ENCODE measurements at places on chromosomes 1 and 21.

DNA sequence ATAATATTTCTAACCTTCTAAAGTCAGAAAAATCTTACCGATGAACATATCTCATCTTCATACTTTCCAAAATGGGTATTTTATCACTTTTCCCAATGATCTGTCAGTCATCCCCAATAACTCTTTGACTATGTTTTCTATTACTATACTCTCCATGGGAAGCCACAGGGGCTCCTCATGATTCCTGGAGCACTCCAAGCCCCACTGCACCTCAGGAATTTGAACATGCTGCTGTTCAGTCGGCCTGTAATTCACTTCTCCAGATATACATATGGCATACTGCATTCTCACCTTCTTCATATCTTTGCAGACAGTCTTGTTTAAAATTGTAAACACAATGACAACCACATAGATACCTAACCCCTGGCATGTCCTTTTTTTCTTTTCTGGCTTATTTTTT lies 333.0 kb downstream of the BRINP3 start:
- no peak for DNase-seq

DNA sequence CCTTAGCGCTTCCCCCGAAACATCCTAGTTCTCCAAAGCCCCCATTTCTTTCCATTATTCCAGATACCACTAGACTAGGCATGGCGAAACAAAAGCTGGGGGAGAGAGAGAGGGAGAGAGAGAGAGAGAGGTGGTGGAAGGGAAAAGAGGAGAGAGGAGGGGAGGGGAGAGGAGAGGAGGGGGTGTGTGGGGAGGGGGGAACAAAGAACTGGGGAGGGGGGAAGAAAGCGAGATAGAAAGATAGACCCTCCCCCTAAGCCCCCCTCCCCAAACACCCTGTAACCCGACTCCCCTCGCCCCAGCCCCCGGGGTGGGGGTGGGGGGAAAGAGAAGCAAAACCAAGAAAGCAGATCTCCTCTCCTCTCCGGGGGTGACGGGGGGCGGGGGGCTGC lies 352 bp downstream of the MEX3A start:
- DNase-seq = no peak

GRCh38 chr1:65321879-65322278 lies 12.5 kb downstream of the DNAJC6 start:
- DNase-seq = no peak

GRCh38 chr1:197467881-197468280 lies 199.8 kb downstream of the CRB1 start:
- no peak for DNase-seq

GRCh38 chr1:85579622-85580021 lies 939 bp upstream of the CCN1 start:
- DNase-seq = no peak

DNA sequence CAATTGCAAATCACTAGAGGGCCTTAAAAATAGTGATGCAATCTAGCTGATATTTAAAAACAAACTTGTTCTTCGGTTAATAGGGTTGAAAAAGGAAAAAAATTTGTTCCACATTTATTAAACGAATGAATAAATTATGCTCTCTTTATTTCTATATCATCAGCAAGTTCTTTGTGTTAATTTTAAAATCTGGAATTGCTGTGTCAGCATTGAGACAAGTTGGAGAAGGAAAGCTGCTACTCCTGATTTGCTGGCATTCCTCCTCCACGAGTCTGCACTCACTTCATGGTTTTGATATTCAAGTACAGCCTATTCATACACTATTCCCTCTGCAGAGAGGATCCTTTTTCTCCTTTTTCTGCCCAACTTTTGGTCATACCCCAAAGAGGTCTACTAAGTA lies 117.6 kb downstream of the MRPL39 start:
- DNase-seq = no peak

DNA sequence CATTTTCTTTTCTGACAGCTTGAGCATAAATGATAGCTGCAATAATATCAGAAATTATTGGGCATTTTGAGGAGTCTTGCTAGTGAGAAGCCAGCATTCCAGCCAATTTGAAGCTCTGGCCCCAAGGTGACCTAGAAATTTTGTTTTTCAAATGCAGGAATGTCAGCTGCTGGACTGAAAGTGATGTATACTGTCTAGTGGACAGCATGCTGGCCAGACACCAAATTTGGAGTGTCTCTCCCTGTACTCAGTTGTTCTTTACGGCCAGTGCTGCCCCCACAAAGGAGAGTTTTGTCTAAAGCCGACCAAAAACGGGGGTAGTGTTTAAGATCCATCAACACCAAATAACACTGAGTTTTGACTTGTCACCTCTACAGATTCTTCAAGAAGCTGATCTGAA lies 5.2 kb downstream of the RGS7 start:
- no peak for DNase-seq

DNA sequence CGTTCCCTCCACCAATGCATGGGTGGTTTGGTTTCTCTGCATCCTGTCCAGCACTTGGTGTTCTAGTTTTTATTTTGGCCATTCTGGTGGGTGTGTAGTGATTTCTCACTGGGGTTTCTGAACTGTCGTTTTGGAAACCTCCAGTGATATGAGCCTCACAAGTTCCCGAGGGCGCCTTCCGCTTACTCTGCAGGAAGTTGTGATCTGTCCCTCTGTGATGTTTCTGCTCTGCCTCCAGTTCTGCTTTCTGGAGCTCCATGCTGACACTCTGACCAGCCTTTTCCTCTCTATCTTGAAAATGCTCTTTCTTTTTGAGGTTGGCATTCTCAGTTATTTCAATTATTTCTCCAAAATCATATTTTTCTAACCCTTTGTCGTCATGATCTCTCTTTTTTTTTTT lies 111.6 kb downstream of the PLD5 start:
- no peak for DNase-seq

- no peak for DNase-seq
These were observed 51.4 kb upstream of the S1PR1 start for GRCh38 chr1:101185421-101185820.

GRCh38 chr1:119911775-119912174 lies 15.5 kb upstream of the ADAM30 start:
- no peak for DNase-seq

DNA sequence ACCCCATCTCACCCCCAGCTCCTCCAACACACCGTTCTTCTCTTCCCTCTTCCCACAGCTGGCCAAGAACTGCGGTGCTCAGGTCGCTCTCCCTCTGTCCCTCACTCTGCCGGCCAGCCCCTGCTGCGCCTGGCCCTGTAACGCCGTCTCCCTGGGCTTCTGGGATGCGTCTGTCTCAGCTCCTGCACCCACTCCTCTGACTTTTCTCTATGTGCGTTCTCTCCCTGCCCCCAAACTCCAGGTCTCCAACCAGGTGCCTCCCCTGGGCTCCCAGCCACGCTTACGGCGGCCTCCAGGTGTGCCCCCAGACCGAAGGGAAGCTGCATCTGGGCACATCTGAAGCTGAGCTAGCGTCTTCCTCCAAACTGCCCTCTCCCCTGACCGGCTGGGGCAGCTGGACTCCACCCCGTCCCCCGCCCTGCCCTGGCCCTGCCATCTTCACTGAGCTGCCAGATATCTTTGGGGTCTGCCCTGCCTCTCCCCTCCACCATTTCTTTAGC lies 2.6 kb downstream of the KRTAP10-12 start:
- no peak for DNase-seq

GRCh38 chr1:29984862-29985605 lies 738.4 kb downstream of the MATN1 start:
- DNase-seq = no peak

- no peak for DNase-seq
These were observed 503.8 kb upstream of the PLXNA2 start for GRCh38 chr1:208747979-208748378.

GRCh38 chr1:209648931-209649776 lies 3.1 kb downstream of the LAMB3 start:
- peak; percentile 90 for DNase-seq

DNA sequence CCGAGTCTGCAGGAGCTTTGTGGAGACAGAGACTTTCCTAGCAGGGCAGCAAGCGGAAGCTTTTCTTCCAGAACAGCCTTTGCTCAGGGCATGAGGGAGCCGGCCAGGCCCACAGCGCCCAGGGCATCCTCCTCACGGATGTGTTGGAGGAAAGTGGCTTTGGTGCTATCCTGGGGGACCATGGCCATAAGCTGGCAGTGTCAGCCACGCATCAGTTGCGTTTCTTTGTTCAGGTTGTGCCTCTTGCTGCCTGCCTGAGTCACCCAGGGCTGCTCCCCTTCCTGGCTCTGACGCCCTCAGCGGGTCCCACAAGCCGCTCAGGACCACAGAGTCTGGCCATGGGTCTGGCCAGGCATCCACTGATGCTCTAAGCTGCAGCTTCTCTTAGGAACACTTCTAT lies 39.6 kb upstream of the PRSS38 start:
- DNase-seq = no peak

- DNase-seq = peak; percentile 82
These were observed 495 bp upstream of the NTRK1 start for GRCh38 chr1:156860113-156860627.

GRCh38 chr1:198391393-198392020 lies 149.0 kb downstream of the ATP6V1G3 start:
- DNase-seq = no peak

DNA sequence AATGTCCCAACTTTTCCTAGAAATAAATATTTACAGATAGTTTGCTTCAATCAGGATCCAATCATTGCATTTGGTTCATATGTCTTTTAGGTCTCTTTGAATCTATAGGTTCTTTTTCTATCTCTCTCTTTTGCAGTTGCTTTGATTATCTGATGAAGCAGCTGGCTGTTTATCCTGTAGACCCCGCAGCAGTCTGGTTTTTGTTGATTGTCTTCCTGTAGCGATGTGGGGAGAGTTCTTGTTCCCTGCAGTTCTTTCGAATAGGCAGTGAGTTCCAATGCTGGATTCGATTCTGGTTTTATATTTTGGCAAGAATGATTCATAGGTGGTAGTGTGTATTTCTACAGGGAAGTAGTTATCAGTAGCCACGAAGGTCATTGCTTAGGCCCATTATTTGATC lies 7.4 kb upstream of the MIXL1 start:
- DNase-seq = peak; percentile 40

- DNase-seq = no peak
These were observed 54.3 kb downstream of the ZNF697 start for GRCh38 chr1:119593805-119594204.

DNA sequence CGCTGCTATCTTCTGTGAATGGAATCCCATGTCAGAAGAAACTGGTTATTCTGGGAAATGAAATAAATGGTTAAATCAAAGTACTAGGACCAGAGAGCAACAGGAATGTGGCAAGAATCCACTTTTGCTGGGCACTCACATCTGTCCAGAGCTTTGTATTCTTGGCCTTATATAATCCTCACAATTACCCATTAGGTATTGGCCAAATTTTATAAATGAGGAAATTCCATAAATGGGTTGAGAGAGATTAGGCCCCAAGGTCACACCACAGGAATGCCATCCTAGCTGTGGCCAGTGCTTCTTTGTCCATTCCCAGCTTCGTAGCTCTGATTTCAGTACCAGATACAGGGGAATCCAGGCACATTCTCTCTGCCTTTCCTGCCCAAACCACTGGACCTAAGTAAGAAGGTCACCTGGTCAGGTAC lies 76.1 kb upstream of the HOOK1 start:
- DNase-seq = no peak

- DNase-seq = peak; percentile 9
These were observed 107.8 kb downstream of the EIF4G3 start for GRCh38 chr1:21068937-21069336.

GRCh38 chr1:246450611-246451251 lies 56.3 kb downstream of the SMYD3 start:
- peak; percentile 64 for DNase-seq

DNA sequence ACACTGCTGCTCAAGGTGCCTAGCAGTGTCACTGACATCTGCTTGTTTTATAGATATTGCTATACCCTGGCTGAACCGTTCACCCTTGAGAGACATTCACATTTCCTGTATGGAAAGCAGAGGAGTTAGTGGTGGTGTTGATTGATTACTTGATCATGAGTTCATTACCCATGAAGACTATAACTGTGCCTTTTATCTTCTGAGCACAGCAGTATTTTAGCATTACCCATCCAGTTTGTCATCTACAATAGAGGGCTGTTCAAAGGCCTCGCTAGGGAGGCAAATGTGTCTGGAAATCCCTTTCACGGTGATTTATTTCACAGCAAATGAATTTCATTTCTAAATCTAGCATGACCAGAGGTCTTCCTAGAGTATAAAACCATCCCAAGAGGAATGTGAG lies 160.0 kb downstream of the DNM3 start:
- DNase-seq = no peak

- DNase-seq = peak; percentile 5
These were observed 32.2 kb upstream of the GADD45A start for GRCh38 chr1:67652800-67653199.

- peak; percentile 35 for DNase-seq
These were observed 144.6 kb downstream of the LRIG2 start for GRCh38 chr1:113217447-113218208.
